Activated T-helper 9 cell treated with anti-CD3 and anti-CD28 coated beads, Interleukin-2, amount 50 U/mL, for 16 hours (primary cell): ENCODE measurements at places on chromosomes 13 and 19.

GRCh38 chr13:47170971-47171370 is 274.1 kb upstream of the HTR2A start:
- DNase-seq: no peak

DNA sequence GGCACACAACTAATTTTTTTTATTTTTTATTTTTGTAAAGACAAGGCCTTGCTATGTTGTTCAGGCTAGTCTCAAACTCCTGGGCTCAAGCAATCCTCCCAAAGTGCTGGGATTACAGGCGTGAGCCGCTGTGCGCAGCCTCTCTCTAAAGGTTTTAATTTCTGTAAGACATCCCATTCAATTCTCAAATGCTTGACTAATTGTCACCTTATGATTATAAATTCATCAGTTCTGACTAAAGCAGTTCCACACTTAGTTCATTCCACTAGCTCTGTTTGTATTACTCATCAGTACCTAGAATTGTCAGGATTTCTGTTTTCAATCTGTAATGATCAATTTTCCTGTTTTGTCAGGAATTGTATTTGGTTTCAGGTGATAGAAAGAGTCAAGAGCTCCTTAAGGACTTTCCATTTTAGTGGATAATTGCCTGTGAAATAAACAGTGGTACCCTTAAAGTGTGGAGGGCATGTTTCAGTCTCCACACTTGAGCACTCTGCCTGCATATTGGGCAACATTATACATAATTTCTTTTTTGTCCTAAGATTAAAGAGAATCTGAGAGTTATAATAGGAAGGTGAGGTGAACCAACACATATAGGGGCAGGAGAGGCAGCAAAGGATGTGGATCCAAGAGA is 27.6 kb downstream of the GPALPP1 start:
- DNase-seq: no peak

DNA sequence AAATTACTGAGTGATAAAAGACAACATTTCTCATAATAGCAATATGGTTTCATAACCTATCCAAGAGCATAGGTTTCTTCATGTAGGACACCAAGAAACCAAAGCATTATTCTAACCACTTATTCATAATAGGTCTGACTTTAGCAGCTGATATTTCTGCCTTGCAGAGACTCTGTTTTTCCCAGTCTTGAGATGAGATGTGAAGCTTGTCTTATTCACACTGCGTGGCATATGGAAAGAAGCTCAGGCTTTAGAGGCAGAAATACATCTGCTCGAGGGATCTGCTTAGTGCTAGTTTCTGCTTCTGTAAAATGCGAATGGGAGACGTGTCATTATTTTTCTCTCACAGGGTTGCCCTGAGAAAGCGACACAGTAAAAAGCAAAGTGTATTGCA is 232.0 kb upstream of the SPRY2 start:
- DNase-seq: no peak

DNA sequence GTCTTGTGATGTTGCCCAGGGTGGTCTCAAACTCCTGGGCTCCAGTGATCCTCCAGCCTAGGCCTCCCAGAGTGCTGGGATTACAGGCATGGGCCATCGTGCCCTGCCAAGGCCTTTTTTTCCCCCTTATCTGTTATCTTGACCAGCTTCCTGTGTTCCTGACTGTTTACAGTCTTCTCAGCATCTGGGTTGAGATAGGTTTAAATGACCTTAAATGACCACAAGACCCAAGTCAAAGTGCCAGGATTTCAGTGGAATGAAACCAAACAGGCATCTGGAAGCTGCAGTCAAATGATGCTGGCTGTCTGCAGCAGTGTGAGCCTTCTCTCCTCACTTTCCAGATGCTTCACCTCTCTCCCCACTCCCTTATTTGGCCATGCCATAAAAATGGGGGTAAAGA is 114.2 kb upstream of the CLDN10 start:
- no peak for DNase-seq

DNA sequence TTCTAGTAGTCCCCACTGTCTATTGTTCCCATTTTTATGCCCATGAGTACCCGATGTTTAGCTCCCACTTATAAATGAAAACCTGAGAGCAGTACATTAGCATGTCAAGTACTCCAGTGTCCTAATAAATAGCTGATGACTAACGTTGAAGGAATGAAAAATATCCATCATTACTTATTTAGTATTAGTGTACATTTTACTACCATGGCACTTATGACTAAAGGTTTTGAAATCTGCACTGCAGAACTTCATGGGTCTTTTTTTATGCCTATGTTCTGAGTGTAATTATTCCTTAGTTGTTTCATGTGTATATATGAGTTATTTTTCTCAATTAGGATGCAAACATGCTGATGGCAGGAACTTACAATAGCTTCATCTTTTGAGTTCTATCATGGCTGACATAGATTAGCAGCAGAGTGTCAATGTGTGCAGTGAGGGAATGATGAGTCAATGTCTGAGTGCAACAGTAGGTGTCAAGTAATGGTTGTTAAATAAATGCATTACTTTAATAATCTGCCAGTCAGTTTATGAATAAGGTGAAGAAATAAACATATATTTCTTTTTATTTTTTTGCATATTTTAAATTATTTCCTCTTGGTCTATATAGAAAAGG is 188.4 kb downstream of the ITGBL1 start:
- no peak for DNase-seq

GRCh38 chr19:2084993-2085720 is 11.0 kb downstream of the MOB3A start:
- peak; percentile 88 for DNase-seq

DNA sequence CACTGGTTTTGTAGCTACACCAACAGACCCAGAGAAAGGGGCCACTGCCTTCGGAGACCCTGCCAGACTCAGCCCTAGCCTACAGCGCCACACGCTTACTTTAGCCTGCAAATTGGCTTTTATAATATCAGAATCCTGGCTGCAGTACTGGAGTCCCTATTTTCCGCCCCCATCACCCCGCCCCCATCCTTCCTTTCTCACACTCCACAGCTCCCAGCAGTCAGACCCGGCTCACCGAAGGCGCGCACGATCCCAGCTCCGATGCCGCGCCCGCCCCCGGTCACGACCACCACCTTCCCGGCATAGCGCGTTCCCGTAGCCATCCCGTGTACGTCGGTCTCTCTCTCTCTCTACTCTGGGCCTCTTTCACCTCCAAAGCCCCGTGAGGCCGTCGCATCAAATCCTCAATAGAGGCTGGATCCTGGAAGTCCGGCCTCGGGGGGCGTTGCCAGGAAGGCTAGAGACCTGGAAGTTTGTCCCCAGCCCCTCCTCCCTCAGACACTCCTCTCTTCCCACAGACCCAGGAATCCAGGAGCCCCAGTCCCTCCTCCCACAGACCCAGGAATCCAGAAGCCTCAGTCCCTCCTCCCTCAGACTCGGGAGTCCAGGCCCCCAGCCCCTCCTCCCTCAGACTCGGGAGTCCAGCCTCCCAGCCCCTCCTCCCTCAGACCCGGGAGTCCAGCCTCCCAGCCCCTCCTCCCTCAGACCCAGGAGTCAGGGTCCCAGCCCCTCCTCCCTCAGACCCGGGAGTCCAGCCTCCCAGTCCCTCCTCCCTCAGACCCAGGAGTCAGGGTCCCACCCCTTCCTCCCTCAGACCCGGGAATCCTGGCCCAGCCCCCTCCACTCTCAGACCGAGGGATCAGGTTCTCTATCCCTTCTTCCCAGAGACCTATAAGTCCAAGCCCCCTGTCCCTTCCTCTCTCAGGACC is at the start of gene HSD17B14:
Gene HSD17B14, minus strand, starts transcription at position 403 of the 929 bp plus-strand sequence. Its CDS starts 80 bp downstream, at position 323.
- DNase-seq: no peak

DNA sequence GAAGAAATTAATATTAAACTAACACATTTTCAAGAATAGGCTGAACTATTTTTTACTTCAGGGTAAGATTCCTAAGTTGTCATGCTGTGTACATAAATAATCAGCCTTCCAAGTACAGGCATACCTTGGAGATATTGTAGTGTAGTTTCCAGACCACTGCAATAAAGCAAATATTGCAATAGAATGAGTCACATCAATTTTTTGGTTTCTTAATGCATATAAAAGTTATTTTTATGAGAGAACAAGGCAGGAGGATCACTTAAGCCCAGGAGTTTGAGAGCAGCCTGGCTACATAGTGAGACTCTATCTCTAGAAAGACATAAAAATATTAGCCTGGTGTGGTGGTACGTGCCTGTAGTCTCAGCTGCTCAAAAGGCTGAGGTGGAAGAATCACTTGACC is 511.5 kb downstream of the UQCRFS1 start:
- DNase-seq: no peak

DNA sequence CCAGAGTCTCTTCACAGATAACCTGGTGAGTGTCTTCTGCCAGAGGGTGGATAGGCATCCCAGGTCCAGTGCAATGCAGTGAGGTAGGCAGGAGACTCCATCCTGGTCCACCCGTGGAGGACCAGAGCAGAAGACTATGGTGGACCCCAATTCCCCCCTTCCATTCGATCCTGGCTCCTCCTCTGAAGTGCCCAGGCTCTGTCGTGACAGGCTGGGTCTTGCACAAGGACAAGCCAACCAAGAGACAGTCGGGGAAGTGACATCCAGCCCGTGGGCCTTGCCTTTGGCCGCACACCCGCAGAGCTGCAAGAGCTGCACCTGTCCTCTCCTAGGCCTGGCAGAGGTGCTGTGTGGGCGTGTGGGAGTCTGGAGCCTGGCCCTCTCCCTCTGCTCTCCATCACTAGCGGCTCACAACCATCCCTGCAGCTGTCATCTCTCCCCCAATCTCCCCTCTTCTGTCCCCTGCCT is 3.1 kb downstream of the ZNF784 start:
- no peak for DNase-seq

- DNase-seq: no peak
Observed at GRCh38 chr13:105213512-105213911, 1322.0 kb downstream of the EFNB2 start.

- no peak for DNase-seq
Observed at GRCh38 chr19:35194012-35194984, 34.2 kb downstream of the FAM187B start.

GRCh38 chr13:30340331-30341250 is 33.2 kb upstream of the KATNAL1 start:
- DNase-seq: no peak

- no peak for DNase-seq
Observed at GRCh38 chr13:81639984-81640582, 1299.2 kb upstream of the SPRY2 start.

- DNase-seq: no peak
Observed at GRCh38 chr19:56441206-56441792, 35.8 kb downstream of the ZNF667 start.

DNA sequence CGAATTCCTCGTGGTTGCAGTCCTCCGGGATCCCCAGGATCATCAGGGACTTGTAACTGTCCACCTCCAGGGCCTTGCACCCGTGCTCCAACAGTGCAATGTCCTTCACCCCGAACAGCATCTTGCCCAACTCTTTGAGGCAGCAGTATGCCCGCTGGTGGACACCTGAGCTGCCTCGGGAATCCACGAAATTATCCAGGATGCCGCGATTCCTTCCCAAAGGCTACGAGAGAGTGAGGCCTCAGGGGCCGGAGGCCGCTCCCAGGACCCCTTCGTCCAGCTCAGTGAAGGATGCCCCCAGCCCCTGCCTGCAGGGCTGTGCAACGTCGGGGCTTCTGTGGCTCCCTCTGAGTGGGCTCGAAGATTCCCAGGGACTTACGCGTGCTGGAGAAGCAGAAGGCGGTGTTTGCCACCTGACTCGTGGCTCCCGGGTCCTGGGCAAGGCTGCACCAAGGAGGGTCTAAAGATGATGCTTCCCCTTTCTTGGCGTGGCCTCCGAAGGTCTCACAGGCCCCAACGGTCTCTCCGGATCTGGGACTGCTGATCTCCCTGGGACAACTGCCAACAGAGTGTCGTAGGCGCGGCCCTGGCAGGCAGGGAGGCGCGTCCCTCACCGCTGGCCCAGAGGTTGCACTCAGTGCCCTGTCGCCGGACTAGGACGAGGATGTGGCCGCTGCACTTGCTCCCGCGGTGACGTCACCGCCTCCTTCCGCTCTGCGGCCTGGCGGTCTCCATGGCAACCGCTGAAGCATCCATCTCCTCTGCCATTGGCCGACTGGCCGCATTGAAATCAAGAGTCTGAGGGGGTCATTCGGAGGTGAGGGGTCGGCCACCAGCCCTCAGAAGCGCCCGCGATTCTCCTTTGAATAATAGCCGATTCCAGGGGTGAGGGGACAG is at the start of gene PNMA8C:
Gene PNMA8C, minus strand, starts transcription at position 698 of the 897 bp plus-strand sequence. Its CDS starts 577 bp downstream, at position 121.
- DNase-seq: no peak

DNA sequence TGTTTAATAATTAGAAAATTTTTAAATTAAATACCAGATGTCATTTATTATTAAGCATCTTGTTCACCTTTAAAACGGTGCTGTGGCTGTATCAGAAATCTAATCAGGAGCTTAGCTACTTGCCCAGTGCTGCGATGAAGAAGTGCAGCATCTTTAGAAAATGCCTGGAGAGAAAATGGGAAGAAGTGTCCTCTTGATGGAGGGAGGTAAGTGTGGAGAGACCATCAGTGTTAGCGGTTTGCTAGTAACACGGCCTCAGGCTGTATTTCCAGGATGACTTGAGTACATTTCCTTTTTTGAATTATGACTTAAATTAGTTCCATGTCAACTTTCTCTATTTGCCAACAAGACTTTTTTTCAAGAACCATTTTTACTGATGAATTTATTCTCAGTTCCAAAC is 74.1 kb downstream of the SHISA2 start:
- DNase-seq: no peak

DNA sequence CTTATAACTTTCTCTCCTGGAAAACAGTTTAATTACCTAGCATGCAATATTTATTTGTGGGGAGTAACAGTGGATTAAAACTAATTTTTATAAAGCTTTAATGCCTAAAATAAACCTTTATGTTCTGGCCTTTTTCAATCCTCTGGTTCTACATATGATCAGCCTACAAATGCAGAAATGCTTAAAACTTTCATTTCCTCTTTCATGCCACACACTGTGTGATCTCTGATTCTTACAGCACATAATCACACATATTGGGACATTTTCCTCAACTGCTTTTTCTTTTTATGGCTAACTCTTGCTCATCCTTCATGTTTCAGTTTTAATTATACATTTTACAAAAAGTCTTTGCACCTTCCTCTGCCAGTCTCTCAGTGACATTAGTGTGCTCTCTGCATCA is 910.8 kb upstream of the SLITRK6 start:
- DNase-seq: no peak

- DNase-seq: no peak
Observed at GRCh38 chr13:103487841-103488240, 421.6 kb upstream of the SLC10A2 start.

DNA sequence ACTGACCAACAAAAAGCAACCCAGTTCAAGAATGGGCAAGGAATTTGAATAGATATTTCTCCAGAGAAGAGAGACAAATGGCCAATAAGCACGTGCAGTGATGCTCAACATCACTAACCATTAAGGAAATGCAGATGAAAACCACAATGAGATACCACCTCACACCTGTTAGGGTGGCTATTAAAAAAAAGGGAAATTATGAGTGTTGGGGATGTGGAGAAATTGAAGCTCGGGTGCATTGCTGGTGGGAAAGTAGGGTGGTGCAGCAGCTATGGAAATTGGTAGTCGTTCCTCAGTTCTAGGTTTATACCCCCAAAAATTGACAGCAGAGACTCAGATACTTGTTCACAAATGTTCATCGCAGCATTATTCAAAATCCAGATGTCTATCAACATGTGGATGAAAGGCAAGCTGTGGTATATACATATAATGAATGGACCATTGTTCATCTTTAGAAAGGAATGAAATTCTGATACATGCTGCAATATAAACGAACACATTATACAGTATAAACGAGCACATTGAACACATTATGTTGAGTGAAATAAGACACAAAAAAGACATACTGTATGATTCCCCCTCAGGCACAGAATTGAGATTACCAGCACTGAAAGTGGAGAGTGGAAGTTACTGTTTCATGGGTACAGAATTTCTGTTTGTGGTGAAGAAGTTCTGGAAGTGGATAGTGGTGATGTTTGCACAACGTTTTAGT is 927 bp downstream of the CHAMP1 start:
- no peak for DNase-seq
